ENCODE measurements at places on chromosomes 7 and 10.

- no peak for DNase-seq
Observed at GRCh38 chr10:123149568-123150270, 1.8 kb downstream of the HMX2 start.

DNA sequence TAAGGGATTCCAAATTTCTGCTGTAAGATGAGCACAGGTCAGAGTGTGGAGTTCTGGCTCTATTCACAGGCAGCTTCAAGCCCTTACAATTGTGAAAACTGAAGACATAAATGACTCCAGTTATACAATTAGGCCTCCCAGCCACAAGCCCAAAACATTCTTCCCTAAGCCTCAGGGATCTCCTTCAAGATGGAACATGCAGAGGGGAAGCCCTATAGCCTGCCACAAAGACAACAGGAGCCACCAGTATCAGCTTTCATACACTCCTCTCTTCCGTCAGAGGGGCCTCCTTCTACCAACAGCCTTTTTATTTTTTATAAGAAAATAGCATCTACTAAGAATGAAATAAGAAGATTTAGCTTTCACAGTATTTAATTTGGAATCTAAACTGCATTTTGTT lies 46.5 kb downstream of the DLD start:
- DNase-seq, result no peak

DNA sequence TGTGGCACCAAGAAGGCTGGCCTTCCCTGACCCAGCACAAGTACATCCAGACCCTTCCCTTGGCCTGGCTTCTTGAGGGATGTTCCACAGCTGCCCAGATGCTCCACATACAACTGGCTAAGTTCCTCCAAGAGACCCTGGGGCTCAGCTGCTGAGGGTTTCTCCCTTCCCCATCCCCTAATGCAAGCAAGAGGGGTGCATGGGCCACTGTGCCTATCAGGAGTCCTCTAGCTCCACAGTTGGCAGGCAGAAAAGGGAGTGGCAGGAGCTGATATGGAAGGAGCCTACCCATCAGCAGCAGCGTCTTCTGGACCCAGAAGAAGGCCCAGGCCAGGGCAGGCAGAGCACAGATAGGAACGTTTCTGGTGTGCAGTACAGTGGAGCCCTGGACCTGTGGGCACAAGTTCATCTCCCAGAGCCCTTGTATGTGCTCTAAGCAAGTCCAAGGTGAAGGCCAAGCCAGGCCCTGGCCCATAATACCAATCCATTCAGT lies 26.2 kb downstream of the VSIR start:
- DNase-seq, result no peak

GRCh38 chr10:118961436-118961835 lies 68.1 kb upstream of the NANOS1 start:
- DNase-seq, result no peak

Measured in non-pigmented ciliary epithelial cell (primary cell).